ENCODE measurements at places on chromosomes 3 and 15.

GRCh38 chr15:60372756-60373155 is 25.0 kb downstream of the ANXA2 start:
- no peak for DNase-seq

DNA sequence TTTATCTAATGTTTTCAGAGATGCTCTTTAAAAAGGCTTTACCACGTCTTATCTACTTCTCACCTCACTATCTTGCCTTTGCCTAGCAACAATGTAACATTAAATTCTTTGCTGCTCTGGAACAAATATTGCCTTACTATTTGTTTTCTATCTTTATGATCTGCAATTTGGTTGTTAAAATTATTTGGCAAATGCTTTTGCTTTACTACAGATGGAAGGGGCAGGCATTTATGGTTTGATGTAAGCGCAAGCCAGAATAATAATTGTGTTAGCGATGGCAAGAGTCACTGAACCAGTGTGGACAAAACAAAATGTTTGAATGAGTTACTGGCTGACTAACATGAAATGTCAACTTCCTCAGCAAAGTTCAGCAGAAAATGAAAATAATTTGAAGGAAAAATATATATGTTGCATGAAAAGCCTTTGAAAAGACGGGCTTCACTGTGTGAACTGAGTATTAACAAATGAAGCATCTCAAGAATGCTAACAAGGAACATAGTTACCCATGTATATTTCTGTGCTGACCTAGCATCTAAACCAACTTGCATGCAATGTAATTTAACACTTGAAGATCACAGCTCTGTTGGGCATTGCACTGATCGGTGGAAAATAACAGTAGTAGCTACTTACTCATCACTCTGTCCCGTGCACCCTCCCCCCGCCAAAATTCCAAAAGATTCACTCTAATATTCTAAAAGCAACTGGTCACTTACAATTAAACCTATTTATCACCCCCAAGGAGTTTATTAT is 454.0 kb upstream of the ARHGEF26 start:
- no peak for DNase-seq

GRCh38 chr3:73614419-73614818 is 10.3 kb downstream of the PDZRN3 start:
- DNase-seq: no peak

DNA sequence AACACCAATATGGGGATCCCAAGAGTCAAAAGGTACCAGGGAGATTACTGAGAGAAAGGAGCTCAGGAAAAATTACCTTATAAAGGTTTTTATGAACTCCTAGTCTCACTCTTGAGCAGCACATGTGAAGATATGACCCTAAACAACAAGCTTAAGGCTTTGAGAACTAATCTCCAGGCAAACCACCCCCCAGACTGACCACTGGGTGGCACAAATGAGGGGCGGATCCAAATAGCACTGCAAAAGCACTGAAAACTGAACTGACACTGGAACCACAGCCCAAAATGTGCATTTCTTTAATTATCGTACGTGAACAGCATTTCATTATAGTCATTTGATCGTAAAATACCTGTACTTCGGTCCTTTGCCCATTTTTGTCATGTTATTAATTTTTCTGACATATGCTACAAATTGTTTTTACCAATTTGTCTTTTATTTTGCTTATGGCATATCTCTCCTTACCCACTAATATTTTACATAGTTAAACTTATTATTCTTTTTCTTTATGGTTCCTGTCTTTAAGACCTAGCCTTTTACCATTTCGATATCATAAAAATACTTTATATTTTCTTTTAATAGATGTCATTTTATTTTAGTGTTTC is 31.5 kb upstream of the TFDP2 start:
- DNase-seq: peak; percentile 3

DNA sequence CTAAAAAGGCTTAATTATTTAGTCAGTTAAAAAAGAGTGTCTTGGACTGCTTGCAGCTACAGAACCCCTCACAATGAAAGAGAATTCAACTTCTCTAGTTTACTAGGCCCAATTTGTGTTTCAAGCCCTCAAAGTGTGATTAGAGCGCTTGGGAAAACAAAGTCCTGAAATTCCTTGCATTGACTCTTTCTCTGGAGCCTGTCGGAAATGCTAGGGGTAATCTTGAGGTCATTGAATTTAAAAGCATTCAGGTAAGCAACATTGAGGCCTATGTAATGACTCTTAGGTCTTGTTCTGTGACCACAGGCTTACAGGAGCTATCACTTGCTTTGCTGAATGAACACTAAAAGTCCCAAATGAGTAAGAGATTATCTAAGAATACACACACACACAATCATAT is 186.0 kb downstream of the NLGN1 start:
- DNase-seq: no peak

GRCh38 chr3:40104441-40104840 is 205.1 kb upstream of the EIF1B start:
- no peak for DNase-seq

DNA sequence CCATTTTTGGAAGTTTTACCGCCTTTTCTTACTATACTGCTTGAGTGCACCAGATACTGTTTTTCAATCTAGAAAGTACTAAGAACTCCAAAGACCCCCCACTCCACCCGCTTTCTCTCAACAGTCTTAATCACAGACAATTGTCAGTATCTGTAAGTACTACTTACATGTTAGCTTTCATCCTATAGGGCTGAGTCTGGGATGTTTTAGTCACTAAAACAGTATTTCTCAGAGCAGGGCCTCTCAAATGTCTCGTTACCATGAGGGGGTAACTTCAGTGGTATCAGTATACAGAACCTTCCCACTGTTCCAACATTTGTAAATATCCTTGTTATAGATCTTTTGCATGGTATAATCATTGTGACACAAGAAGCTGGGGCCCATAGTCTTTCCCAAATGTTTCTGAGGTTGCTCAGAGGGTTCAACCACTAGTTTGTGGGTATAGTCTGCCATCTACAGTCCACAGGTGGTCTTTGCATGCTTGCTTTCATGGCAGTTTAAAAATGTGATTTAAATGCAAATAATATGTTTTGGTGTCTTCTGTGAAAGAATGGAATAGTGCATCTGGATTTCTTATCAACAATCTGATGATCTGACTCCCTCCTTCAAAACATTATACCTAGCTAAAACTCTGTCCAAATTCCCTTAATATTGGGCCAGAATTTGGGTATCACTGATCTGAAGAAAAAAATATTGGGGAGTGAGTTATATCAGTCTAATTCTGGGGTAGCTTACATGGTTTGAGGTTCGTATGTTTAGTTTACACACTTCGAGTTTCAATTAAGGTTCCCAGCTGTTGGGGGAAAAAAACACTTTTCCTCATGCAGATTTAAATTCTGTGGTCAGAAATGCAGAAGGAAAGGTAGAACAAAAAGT is 18.0 kb upstream of the DNAJC13 start:
- peak; percentile 12 for DNase-seq

DNA sequence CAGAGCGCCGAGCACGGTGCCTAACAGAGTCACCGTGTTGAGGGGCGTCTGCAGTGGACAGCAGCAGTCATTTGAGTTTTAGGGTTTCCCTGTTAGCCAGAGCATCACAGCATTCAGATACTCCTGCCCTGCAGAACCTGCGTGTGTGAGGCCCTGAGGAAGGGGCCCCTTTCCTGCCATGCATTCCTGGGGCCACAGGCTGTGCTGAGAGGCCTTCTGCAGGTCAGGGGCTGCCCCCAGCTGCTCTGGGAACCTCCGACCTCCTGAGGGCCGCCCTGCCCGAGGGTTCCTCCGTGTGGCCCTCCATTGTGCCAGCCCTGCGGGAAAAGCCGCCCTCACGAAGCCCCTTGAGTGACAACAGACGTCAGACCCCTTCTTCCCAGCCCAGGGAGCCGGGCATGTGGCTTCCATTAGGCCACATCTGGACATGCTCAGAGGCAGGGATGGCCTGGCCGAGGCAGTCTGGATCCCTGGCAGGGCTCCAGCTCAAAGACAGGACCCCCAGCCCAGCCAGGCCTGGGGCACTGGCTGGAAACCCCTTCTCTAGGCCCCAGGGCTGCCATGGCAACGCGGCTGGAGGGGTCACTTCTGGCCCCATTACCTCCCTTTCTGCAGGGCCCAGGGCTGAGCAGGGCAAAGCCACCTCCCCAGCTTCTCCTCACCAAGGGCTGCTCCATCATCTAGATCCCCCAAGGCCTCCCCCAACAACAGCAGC is 25.3 kb downstream of the FBLN2 start:
- no peak for DNase-seq

GRCh38 chr3:115638991-115639390 is 15.7 kb downstream of the GAP43 start:
- DNase-seq: no peak

GRCh38 chr3:150256318-150256717 is 151.8 kb upstream of the TSC22D2 start:
- DNase-seq: no peak

- no peak for DNase-seq
Measured at GRCh38 chr3:64651303-64651702, 36.5 kb downstream of the ADAMTS9 start.

DNA sequence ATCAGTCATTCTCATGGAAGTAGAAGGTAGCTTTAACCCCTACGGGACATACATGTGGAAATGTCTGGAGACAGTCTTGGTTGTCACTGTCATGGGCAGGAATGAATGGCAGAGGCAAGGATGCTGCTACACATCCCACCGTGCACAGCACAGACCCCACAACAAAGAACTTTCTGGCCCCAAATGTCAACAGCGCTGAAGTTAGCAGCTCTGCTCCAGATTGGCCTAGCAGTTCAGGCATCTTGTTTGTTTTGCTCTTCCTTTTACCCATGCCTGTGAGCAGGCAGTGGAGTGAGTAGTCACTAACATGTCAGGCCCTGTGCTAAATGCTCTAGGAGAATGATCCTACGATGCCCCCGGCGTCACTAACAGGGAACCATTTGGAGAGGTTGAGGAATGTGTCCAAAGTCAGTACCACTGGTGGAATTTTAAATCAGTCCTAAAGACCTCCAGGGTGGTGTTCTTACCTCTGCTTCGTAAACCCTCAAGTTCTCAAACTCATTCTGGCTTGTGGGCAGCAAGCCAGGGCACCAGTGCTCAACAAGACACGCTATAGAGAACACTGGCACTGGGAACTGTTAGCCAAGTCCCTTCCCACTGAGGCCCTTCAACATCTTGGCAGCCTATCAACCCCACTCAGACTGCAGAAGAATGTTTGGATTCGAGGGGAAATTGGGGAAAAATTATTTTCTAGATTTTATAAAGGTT is 142.2 kb downstream of the FOXP1 start:
- no peak for DNase-seq

DNA sequence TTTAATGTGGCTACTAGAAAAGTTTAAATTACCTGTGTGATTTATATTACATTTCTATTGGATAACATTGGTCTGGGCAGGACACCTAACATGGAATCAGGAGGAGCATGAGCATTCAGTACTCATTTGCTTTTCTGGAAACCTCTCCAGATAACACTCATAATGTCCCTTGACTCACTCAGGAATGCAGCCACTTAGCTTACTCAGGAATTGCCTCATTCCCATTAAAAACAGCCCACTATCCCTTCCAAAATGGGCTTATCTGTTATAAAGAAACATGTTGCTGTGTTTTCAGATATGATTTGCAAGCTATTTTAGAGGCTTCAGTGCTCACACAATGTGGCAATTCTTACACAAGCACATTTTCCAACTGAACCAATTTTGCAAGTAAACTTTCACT is 17.1 kb downstream of the GBE1 start:
- no peak for DNase-seq
